Activated T-cell treated with anti-CD3 and anti-CD28 coated beads, Interleukin-2, amount 50 U/mL, for 48 hours (primary cell): ENCODE measurements at places on chromosomes 13 and 19.

GRCh38 chr13:112768795-112769481 is 79.1 kb downstream of the ATP11A start:
- DNase-seq, result peak; percentile 39

GRCh38 chr13:83992566-83993358 is 110.5 kb upstream of the SLITRK1 start:
- no peak for DNase-seq

GRCh38 chr19:58319241-58319640 is 7.6 kb upstream of the ZSCAN22 start:
- DNase-seq, result no peak

DNA sequence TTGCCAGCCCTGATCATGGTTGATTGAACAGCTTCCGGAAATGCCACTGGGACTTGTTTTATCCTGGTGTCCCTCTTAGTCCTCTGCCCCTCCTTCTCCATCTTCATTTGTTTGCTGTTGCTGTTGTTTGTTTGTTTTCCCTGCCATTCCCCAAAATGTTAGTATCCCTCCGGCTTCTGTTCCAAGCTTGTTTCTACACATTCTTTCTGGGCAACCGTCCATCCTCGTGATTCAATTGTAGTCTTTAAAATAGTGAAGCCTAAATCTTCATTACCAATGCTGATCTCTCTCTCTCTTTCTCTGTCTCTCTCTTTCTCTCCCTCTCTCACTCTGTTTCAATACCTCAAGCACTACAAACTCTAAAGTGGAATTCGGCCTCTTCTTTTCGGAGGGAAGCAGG is 649.3 kb upstream of the ARGLU1 start:
- DNase-seq, result no peak

DNA sequence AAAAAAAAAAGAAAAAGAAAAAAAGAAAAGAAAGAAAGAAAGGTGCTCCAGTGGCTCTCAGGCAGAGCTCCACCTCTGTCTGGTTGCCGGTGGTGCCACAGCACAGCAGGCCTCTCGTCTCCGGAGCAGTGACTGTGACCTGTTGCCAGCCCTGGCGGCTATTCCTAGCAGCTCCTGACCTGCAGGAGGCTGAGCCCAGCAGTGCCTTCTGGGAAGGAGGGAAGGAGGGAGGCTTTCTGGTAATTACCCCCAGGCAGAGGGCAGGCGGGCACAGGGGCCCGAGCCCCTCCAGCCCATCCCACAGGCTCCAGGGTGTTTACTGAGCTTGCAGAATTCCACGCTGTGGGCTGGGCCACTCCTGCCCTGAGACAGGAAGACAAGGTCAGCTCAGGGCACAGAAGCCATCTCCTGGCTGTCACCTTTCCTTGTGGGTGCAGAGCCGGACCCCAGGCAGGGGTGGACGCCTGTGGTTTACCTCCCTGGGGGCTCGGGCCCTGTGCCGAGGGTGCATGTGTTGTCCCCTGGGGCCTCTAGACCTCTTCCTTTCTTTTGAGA is 77.9 kb downstream of the GNG7 start:
- DNase-seq, result no peak

DNA sequence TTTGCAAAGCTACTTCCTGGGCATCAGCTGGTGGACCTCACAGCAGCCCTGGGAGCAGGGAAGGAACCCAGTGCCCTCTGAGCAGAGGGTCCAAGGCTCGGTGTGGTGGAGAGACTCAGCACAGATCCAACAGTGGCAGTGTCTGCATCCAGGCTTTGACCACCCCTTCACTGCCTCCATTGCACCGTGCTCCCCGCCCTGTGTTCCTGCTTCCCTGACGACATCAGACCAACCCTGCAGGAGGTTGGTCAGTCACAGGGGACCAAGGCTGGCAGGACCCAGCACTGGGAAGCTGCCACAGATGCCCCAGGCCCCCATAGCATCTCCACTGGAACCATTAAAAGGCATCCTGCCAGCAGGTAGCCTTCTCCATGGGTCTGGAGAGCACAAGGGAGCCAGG is 7.8 kb upstream of the VSTM2B start:
- DNase-seq, result no peak

GRCh38 chr19:1651568-1652291 is 685 bp downstream of the TCF3 start:
- DNase-seq, result peak; percentile 59

DNA sequence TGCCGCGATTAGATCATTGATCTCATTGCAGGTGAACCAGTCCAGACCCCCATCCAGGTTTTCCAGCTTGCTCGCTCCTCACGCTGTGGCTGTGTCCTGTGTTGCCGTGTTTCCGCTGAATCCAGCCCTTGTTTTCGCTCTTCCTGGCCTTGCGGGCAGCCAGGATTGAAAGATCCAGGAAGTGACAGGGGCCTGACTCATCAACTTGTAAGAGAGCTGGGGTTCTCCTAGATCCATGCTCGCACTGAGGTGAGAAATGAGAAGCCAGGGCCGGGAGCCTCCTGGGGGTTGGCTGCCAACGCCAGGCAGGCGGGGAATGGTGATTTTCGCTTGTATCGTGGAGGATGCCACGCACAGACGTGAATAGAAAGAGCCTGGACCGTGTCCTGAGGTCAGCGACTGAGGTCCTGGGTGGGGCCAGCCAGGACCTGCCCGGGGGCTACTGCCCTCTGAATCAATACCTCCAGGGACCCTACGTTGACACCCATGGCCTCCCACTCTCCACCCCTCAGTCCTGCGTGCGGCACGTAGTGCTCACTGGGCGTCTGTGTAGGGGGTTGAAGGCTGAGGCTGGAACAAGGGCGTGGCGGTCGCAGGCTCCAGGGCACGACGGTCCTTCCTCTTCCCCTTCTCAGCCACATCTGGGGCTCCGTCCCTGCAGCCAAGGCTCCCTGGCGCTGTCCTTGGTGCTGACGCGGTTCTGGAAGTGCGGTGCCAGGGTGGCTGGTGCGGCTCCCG is 7.3 kb upstream of the PTPRH start:
- DNase-seq, result peak; percentile 72

DNA sequence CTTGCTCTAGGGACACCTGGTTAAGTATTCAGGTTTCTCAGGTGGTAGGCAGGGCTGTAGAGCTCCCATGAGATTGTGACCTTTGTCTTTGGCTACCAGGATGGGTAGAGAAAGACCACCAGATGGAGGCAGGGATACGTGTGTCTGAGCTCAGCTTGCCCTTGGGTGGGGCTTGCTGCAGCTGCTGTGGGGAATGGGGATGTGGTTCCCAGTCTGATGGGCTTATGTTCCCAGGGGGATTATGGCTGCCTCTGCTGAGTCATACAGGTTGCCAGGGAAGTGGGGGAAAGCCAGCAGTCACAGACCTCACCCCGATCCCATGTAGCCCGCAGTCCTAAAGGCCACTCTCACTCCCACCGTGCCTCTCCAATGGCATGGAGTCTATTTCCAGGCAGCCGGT is 659.9 kb upstream of the KLF12 start:
- DNase-seq, result no peak

GRCh38 chr19:39587496-39587895 is 14.8 kb upstream of the LGALS13 start:
- DNase-seq, result no peak

- no peak for DNase-seq
Measured at GRCh38 chr13:30776661-30777060, 41.3 kb downstream of the ALOX5AP start.

GRCh38 chr13:76641056-76641455 is 245.1 kb downstream of the KCTD12 start:
- no peak for DNase-seq

- DNase-seq, result no peak
Measured at GRCh38 chr19:3225677-3226093, 1.2 kb downstream of the CELF5 start.

GRCh38 chr19:6866741-6867151 is 20.6 kb upstream of the ADGRE1 start:
- DNase-seq, result no peak

DNA sequence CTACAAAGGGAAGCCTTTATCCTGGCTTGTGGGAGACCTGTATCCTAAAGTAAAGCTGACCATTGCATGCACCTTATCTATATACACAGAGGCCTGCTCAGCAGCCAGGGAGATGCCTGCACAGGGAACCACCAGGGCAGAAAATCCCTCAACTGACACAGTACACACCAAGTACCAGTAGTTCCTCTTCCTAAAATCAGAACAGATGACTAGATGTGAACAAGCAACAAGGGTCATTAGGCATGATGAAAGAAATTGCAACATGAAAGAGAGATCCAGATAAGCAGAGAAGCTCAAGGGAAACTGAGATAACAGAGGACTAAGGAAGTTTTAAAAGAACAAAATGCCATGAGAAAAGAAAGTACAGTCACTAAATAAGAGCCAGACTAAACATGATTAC is 39.7 kb upstream of the SLC7A9 start:
- DNase-seq, result no peak

GRCh38 chr13:77184455-77184854 is 142.4 kb downstream of the MYCBP2 start:
- peak; percentile 35 for DNase-seq

DNA sequence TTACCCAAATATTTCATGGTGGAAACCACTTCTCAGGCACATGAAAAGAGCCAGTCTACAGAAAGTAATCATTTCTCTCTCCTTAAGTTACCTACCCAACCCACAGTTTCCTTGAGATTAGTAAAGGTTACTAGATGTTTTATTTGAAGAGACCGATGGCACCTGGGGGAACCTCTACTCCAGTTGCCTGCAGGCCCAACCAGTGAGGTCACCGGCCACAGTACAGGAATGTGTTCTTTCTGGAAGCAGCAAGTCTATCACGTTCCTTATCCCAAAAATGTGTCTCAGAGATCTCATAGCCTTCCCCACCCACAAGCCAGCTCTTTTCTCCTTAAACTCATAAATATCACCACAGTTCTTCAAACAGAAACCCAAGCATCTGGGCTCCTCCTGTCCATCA is 316.1 kb downstream of the COG6 start:
- no peak for DNase-seq

DNA sequence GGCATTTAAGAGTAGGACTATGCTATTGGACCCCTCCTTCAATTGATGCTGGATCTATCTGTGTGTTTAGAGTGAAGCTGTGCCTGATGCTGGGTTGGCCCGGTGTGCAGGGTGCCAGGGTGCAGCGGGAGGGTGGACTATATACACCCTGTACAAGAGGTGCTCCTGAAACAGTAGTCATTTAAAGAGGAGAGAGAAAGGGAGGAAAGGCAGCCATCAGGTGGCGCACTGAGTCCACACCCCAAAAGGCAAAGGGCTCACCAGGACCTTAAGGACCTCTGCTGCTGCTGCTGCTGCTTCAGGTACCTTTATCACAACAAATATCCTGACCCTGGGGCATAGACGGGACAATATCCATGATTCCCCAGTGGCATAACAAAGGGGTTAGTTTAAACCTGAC is 39.4 kb downstream of the ZNF136 start:
- peak; percentile 63 for DNase-seq

DNA sequence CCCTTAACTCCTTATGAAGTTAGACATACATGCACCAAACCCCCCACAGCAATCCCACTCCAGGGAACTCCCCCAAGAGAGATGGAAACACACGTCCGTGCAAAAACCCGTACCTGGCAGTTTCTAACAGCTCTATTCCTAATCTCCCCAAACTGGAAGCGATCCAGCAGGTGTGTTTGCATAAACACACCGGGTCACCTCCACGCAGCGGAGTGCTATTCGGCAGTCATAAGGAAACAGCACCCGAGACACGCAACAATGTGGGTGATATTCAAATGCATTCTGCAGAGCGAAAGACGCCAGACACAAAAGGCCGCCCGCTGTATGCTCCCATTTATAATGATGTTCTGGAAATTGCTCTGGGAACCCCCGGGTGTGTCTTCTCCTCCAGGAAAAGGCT is 6.8 kb upstream of the ZNRF4 start:
- no peak for DNase-seq

GRCh38 chr13:19726611-19727010 is 56.1 kb downstream of the PSPC1 start:
- DNase-seq, result no peak

GRCh38 chr13:58907347-58907746 is 1256.4 kb downstream of the DIAPH3 start:
- no peak for DNase-seq

GRCh38 chr13:29435125-29435911 is 160.2 kb downstream of the SLC7A1 start:
- no peak for DNase-seq

DNA sequence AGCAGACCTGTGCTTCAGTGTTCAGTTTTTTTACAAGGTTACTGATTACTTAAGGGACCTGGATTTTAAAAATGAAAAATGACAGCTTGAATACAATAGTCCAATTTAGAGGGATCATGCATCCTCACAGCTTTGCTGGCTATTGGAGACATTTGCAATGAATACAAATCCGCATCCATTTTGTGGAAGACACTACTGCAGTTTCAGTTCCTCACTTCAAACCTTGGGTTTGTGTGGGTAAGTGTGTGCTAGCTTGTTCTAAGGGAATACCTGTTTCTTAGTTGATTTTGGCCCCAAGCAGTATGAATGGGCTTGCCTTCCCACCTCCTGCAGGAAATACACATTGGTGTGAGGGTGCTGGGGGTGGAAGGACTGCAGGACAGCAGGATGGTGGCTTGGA is 222.4 kb downstream of the OLFM4 start:
- DNase-seq, result no peak

- peak; percentile 56 for DNase-seq
Measured at GRCh38 chr19:35715981-35716800, 1.6 kb upstream of the KMT2B start.

DNA sequence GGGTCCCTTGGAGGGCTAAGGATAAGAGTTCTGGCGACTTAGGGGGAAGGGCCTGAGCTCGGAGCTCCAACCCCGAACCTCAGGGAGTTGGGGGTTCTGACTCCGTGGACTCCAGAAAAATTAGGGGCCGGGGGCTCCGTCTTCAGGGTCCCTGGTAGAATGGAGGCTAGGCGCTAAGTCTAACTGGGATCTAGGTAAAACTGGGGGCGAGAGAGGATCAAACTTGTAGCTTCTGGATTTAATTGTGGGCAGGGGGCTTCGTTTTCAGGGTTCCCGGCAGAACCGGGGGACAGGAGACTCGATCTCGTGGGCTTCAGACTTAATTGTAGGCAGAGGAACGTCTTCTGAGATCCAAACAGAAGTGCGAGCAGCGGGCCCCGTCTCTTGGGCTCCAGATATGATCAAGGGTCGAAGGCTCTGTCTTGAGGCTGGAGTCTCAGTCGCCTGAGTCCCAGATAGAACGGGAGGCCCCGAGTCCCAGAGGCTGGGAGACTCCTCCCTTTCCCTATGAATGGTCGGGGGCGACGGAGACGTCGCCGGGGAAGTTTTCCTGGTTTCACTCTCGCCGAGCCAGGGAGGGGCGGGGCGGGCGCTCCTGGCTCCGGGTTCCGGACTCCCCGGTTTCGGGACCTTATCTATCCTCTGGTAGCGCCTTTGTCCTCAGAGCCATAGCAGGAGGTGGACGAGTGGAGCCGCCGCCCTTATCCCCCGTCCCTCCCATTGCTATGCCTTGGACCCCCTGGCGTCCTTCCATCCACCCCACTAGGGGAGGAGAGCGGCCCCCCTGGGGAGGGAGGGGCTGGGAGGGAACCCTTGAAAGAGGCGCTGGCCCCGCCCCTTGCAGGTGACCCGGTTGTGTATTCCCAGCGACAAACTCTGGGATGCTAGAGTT is 1.3 kb downstream of the NECTIN2 start:
- peak; percentile 22 for DNase-seq

DNA sequence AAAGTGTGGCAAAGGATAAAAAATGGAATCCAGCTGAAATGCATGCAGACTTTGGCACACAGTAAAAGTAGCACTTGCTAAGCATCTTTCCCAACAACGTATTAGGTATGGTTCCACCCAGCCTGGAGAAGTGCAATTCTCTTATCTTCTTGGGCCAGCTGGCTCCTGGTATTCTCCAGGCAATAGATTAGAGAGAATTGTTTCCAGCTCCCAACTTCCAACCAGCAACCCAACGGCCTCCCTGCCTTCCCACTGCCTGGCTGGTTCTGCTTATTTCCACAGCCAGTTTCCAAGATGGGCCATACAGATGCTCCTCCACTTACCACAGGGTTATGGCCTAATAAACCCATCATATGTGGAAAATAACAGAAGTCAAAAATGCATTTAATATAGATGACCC is 133.4 kb downstream of the OXGR1 start:
- no peak for DNase-seq
